ENCODE measurements at places on chromosomes 5 and 9.

DNA sequence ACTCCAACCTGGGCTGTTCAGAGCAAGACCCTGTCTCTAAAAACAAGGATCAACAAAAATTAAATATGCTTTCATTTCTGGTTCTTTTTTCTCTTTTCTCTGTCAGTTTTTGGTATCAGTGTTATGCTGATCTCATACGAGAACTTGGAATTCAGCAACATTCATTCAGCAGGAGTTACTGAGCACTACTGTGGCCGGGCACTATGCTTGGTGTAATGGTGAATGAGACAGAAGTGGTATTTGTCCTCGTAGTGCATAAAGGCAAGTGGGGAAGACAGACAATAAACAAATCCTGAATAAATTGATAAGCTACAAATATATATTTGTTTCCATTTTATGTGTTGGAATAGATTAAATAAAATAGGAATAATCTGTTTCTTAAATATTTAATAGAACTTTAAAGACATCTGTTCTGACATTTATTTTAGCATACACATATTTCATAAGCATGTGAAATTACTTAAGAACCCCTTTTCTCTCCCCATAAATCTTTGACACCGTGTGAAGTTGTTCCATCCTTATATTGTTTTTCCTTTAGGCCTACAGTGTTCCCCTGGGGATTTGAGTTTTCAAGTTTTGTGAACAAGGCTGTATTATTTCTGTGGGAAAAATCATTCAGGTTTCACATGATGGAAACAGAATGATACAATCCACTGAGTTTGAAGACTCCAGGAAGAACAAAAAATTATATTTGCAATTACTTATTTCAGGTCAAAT, 24.6 kb downstream of the UBAP1 start:
- no peak for DNase-seq

DNA sequence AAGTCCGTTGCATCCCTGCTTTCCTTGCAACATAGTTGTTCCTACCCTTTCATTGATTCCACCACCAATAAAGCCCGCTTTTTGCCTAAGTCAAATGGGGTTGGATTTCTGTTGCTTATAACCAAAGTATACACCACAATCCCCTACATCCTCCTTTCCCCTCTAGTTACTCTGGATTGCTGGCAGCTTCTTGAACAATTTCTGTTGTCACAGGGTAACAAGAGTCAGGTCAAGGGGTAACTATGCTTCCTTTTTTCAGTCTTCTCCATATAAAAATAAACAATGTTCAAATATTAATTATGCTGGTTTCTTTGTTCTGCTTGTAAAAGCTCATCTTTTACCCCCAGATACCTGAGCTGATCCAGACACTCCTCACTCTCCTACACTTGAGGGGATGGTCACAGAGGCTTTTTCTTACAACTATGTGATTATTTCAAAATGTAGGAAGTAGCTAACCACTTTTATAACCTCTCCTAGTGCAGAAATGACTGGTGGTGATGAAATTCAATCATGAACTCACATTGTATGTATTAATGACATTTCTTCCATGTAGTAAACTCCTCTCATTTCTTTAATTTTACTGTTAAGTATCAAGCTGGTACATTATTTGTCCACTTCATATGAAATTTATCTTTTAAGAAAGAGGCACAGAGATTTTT, 136.5 kb downstream of the SNX18 start:
- no peak for DNase-seq

- DNase-seq: no peak
Measured at GRCh38 chr9:111030492-111030891, 7.8 kb downstream of the LPAR1 start.

GRCh38 chr9:34536685-34537084, 13.9 kb upstream of the ENHO start:
- DNase-seq: no peak

- DNase-seq: no peak
Measured at GRCh38 chr5:157915638-157916037, 56.7 kb upstream of the CLINT1 start.

- no peak for DNase-seq
Measured at GRCh38 chr5:103207653-103208052, 50.9 kb upstream of the MACIR start.

DNA sequence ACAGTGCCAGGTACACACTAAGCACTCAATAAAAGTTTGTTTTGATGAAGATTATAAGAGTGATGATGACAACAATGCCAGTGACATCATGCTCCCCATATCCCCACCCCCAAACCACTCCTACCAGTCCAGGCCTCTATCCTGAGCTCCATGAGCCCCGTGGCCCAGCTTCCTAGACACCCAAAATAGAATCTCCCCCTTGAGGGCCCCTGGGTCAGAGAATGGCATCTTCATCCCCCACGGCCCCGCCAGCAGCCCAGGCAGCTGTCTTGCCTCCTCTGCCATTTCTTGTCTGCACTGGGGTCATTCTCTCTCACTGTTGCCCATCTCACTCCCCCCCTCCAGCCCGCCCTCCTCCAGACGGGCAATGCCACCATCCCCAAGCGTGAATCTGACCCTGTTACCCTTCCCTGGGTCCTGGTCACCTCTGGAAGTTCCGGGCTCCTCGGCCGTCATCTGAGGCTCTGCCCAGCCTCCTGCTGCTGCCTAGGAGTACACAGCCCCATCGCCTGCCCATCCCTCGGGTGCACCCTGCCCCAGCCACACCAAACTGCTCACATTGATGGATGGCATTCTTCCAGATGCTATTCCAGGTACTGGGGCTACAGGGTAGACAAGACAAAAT, 76.8 kb upstream of the LMX1B start:
- DNase-seq: no peak

DNA sequence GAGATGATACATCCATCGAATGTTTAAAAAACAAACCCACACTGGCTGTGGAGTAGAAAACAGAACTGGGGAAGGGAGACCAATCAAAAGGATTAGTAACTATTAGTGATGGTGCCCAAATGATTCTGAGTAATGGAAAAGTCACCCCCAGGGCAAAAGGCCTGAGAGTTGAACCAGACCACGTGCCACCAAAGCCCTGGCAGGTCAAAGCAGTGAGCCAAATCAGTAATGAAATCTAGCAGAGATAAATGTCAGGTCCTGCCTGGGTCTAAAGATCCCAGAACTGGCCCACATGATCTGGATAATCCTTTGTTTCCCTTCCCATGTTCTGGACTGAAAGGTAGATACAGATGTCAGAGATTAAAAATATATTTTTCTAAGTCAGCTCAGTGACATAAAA, 9.4 kb downstream of the OTULINL start:
- no peak for DNase-seq

DNA sequence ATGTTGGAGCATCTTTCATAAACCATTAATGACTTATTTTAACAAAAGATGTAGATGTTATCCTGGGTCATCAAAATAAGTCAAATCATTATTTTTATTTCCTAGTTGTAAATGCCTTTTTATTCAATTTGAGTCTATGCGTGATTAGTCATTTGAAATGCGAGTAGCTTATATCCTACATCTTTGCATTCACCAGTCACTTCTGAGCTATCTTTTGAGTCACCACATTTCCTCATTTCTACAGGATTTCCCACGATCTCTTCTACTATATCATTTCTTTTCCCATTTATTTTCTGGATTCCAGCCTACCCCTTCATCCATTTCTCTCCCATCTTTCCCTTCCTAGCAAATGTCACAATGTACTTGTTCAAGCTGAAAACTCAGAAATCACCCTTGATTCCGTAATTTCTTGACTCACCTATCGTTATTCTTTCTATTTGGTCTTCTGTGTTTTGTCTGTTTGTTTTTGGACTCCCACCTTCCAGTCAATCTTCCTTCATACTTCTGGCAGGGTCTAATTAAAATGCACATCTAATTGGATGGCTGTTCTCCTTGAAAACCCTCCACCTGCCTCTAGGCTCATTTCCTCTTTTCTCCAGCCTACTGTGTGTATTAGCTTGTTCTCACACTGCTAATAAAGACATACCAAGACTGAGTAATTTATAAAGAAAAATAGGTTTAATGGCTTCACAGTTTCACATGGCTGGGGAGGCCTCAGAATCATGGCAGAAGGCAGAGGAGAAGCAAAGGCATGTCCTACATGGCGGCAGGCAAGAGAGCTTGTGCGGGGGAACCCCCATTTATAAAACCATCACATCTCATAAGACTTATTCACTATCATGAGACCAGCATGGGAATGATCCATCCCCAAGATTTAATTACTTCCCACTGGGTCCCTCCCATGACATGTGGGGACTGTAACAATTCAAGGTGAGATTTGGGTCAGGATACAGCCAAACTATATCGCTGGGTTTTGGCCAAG, 112.4 kb downstream of the MEF2C start:
- DNase-seq: no peak

DNA sequence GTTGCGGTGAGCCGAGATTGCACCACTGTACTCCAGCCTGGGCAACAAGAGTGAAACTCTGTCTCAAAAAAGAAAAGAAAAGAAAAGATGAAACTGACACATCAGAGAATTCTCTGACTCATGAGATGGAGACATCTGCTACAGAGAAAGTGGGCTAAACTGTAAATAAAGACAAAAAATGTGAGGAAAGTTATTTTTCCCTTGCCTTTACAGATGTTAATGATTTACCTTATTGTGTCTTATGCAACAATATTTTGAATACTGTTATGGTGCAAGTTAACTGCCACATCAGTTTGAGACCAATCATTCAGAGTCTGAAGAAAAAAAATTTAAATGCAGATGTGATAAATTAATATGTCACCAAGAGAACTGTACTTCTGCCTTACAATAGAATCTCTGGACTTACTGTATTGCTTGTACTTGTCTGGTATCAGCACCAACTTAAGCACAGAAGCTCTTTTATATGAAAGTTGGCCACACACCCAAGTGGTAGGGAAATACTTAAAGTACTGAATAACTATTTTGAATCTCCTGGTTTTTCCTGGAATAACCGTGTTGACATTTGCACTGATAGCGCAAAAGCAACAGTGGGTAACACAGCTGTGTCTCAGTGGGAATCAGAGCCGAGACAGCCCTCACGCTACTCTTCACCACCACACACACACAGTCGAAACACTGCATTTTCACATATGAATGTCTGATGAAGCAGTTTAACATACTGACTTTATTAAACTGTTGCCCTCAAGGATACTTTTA, 169.9 kb downstream of the FANCC start:
- no peak for DNase-seq

DNA sequence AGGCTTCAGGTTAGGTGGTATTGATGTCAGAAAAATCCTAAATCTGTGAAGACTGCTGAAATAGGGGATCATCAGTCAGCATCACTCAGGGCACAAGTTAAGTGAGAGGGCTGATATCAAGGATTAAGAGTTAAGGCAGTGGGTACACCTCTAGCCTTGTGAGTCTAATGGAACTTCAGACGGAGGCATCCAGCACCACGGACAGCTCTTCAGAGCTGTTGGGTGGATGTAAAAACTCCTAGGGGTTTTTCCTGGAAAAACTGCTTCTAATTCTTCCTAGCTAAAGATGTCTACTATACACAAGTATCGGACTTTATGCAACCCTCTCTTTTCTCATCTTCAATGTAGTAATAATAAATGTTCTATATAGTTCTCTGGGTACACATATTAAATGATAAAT, 165.9 kb downstream of the SH3GL2 start:
- DNase-seq: peak; percentile 36

- no peak for DNase-seq
Measured at GRCh38 chr9:2486988-2487387, 134.6 kb upstream of the VLDLR start.

DNA sequence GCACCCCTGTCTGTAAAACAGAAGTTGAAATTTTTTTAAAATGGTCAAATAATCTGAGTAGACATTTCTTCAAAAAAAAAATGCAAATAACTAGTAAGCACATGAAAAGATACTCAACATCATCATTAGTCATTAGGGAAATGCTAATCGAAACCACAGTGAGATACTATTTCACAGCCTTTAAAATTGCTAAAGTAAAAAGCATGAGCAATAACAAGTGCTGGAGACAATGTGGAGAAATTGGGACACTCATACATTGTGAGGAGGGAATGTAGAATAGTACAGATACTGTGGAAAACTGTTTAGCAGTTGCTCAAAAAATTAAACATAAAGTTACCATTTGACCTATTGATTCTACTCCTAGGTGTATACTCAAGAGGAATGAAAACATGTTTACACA, 58.4 kb upstream of the RUSC2 start:
- DNase-seq: no peak

- peak; percentile 62 for DNase-seq
Measured at GRCh38 chr5:141476132-141476911, 556 bp downstream of the PCDHGC3 start.

- DNase-seq: no peak
Measured at GRCh38 chr9:93656426-93657239, 80.2 kb downstream of the PHF2 start.

GRCh38 chr5:97764700-97765099, 581.7 kb upstream of the RIOK2 start:
- no peak for DNase-seq

- DNase-seq: no peak
Measured at GRCh38 chr9:106921341-106921899, 58.5 kb downstream of the ZNF462 start.

GRCh38 chr5:176854164-176854563, 43.8 kb downstream of the UNC5A start:
- DNase-seq: no peak

DNA sequence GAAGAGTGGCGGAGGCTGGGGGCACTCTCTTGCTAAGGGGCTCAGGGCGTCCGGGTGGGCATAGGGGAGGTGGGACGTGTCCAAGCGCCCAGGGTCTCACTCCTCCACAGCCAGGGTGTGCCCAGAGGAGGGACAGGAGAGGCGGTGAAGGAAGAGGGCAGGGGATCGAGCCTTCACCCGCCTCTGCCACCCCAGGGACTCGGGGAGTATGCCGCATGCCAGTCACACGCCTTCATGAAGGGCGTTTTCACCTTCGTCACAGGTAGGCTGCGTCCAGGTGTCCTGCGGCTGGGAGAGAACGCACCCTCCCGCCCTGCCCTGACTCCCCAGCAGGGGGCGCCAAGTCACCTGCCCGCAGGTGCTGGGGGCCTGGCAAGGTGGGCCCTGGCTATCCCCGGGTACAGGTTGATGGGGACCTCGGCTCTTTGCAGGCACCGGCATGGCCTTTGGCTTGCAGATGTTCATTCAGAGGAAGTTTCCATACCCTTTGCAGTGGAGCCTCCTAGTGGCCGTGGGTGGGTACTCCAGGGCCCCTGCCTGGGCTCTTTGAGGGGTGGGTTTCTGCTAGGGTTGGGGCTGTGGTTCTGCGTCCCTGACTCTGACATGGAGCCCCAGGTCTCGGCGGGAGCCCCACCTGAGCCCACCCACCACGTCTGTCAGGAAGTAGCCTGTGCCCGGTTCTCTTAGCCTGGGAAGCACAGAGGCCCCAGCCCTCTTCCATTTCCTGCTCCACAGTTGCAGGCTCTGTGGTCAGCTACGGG, 552 bp downstream of the TMEM141 start:
- peak; percentile 36 for DNase-seq

- DNase-seq: no peak
Measured at GRCh38 chr9:92952906-92953610, 5.7 kb downstream of the FGD3 start.

All from ACHN (cell line).